ENCODE measurements at places on chromosomes 6 and 20. TPM values are rescaled to one million over a fixed set of nuclear protein-coding genes. Genes with fewer than 3 reads are reported as not detected.
A peak's percentile ranks its signal among the peaks of the same experiment; 100 is the strongest.

The RAET1G gene
- total RNA-seq: 0.51 TPM

The CST5 gene
- not detected for total RNA-seq

The SRSF12 gene
- 1.5 TPM for total RNA-seq

The EPPIN gene
- not detected for total RNA-seq

The OR2B2 gene
- total RNA-seq: not detected

The PLN gene
- total RNA-seq: 5.6 TPM

GRCh38 chr6:22965889-22966288, 396.5 kb downstream of the HDGFL1 start:
- DNase-seq: no peak

GRCh38 chr20:36684747-36685146, 38.8 kb upstream of the SLA2 start:
- DNase-seq: no peak

DNA sequence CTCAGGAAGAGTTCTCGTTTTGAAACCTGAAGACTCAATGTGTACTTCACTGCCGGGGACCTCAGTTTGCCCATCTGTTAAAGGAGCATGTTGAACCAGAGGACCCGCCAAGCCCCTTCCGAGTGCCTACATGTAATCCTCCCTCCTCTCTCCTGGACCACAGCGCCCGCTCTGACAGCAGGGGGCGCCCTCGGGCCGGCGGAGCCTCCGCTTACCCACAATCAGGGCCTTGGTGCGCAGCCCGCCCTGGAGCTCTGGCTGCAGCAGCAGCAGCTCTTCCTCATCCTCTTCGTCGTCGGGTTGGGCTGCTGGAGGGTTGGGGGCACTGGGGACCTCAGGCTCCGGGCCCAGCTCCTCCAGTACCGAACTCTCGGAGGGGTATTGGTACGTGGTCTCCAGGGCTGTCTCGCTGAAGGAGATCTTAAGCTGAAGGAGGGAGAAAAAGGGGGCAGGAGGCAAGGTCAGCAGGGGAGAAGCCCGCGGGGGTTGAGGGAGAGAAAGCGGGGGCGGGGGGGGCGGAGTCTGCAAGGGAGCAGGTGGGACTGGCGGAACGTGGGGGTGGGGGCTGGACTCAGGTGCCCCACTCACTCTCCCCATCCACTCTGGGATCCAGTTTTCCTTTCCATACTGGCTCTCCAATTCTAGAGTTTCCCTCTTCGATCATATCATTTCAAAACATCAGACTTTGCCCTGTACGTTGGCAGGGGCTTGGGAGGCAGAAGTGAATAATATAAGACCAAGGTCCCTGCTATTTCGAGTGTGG, 6.3 kb upstream of the DHX16 start:
- DNase-seq: peak; percentile 97

DNA sequence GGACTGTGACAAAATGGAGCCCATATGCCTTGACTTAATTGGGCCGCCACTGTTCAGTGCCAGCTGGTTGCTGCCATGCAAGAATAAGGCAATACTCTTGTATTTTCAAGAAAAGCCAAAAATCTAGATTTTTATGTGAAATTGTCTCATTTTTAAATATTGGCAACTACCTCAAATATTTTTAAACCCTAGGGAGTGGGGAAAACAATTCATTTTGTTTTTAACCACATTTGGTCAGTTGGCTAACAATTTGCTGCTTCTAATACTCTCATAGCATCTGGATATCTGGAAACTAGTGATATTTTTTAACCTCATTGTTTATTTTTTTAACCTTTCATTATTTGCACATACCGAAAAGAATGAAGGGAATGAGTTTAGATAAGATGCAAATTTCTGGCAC, 91.0 kb downstream of the EYA2 start:
- no peak for DNase-seq

DNA sequence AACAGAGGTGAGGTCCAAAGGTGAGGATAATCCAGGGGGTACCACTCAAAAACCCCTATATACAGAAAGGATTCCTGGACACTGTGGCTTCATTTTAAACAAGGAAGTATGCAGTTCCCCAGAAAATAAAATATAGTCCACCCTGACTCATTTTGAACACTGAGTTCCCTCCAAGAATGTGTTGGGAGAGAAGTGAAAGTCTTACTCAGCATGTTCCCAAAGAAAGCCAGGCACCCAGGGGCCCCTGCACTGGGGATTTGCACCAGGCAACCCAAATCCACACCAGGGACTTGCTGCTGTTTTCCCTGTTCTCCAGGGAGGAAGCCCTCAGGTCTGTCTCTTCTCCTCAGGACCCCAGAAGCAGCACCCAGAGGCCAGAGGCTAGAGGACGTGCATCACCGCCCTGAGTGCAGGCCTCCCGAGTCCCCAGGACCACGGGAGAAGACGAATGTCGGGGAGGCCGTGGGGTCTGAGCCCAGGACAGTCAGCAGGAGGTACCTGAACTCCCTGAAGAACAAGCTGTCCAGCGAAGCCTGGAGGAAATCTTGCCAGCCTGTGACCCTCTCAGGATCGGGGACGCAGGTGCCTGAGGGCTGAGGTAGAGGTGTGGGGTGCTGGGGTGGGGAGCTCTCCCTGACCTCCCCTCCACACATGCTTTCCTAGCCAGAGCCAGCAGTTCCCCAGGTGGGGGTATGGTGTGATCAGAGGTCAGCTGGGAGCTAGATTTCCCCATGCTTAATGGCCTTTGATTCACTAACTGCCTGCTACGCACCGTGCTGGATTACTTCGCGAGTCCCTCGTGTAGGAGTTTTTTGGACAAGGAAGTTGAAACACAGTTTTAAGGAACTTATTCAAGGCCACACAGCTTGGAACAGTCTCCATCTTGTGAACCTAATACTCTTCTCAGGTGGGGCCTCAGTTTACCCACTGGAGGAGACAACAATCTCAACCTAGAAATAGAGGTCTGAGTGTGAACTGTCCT, 3.3 kb downstream of the FGD2 start:
- no peak for DNase-seq

DNA sequence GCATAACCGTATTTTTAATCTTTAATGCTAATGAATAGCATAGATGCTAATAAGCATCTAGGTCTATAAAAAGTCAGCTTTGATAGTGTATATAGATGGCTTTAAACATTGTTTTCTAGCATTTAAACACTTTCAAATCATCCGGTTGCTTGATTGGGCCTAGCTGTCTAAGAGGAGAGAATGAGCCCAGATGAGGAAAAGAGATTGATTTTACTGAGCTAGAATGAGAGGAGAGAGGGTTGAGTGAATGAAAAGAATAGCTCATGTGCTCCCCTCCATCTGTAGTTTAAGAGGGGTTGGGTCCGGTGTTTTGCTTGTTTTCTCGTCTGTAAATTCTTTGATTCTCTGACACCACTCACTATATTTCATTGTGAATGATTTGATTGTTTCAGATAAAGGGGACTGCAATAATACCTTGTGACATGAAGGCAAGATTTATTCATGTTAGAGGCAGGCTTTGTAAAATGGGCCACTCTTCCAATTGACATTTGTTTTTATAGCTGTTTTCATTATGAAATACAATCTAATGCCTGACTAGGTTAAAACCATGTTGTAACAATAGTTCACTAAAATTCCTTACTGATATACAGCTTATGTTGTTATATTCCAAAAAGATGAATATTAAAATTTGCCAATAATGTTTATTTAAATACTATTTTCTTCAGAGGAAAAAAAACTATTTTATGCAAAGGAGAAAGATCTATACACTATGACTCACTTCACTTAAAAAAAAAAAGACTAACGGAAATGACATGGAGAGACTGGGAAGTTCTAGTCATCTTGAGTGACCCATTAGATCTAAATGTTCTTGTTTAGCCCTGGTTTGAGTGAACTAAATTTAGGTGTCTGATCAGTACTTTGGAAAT, 3.2 kb downstream of the PTPN1 start:
- DNase-seq: no peak

- peak; percentile 79 for DNase-seq
Measured at GRCh38 chr6:169838346-169839028, 87.1 kb downstream of the ERMARD start.

GRCh38 chr20:33539129-33539528, 49.2 kb downstream of the CBFA2T2 start:
- DNase-seq: no peak

Measured in mesenteric fat pad (tissue), 1 donor.